Ureter (tissue), 1 donor: ENCODE measurements at places on chromosomes 2 and 18. TPM values are rescaled to one million over a fixed set of nuclear protein-coding genes. Genes with fewer than 3 reads are reported as not detected.
A peak's percentile ranks its signal among the peaks of the same experiment; 100 is the strongest.

DNA sequence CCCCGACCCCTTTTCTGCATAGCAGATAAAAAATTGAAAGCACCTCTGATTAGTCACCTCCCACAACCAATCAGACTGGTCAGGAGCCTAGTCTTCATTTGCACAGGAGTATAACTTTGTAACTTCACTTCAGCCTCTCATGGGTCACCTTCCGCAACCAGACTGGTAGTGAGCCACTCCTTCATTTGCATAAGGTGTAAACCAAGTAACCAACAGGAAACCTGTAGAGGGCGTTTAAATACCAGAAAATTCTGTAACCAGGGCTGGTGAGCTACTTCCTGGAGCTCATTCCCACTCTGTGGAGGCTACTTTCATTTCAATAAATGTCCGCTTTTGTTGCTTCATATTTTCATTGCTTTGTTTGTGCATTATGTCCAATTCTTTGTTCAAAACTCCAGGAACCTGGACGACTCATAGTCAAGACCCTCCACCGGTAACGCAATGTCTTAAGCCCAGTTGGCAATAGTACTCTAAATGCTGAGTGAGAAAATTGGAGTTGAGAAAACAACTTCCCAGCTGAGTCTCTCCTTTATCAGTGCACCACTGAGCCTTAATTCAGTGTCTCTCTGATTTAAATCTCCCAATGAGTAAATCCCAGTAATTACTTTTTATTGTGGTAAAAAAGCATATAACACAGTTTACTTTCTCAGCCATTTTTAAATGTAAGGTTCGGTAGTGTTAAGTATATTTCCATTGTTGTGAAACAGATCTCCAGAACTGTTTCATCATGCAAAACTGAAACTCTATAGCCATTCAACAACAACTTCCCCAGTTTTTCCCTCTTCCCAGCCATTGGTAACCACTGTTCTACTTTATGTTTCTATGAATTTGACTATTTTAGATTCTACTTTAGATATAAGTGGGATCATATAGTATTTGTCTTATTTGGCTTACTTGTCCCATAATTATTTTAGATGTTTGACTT is 392.7 kb upstream of the SLC8A1 start:
- DNase-seq = no peak

DNA sequence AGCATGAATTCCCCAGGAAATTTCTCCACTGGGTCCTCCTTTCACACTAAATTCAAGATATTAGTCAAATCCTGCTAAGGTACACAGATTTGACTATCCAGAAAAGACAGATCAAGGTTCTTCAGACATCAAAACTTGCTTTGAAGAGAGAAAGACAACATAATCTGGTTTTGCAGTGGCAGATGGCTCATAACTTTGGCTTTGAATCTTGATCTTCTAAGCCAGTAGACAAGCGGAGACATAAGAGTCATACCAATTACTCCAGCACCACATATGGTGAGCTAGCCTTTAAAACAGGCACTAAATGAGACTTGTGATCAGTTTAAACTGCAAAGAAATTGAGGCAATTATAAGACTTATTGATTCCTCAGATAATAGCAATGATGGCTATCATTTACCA is 29.3 kb downstream of the PDE11A start:
- DNase-seq = no peak

DNA sequence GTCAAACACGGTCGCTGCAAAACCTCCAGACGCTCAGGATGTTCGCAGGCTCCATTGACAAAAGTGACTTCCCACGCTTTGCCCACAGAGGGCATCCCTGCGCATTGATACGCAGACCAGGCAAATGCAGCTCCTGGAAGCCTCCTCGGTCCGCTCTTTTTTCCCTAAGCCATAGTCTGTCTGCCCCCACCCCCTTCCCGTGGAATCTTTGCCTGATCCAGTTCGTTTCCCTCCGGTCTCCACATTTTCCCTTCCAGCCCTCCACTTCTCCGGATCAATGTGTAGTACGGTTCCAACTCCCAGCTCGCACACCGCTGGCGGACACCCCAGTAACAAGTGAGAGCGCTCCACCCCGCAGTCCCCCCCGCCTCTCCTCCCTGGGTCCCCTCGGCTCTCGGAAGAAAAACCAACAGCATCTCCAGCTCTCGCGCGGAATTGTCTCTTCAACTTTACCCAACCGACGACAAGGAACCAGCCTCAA is at the start of gene DCC:
Gene DCC, plus strand, starts transcription at position 307 of the 481 bp plus-strand sequence. CDS start 591 bp downstream, outside the sequence.
- DNase-seq = peak; percentile 46

GRCh38 chr2:164778723-164779122 is 62.9 kb downstream of the COBLL1 start:
- no peak for DNase-seq

- no peak for DNase-seq
Measured at GRCh38 chr2:4937550-4937949, 754.6 kb upstream of the SOX11 start.

DNA sequence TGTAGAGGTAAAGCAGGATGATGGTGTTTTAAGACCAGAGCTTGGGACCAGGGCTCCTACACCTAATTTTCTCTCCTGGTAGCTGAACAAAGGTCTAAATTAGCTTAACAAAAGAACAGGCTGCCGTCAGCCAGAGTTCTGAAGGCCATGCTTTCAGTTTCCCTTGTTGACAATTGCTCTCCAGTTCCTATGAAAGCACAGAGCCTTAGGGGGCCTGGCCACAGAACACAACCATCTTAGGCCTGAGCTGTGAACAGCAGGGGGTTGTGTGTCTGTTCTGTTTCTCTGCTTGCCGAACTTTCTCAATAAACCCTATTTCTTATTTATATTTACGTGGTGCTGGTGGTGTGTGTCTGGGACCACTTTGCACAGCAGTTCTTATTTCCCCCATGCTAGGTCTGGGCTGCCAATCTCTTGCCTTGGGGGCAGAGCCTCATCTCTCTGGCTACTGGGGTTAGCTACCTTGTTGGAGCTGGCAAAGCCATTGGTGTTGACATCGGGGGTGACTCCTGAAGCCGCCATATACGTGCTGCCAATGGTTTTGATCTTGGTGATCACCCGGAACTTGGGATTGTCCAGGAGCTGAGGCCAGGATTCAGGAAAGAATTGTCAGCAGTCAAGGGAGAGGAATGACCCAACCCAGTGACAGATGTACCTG is 29.0 kb downstream of the CENPO start:
- DNase-seq = peak; percentile 32

DNA sequence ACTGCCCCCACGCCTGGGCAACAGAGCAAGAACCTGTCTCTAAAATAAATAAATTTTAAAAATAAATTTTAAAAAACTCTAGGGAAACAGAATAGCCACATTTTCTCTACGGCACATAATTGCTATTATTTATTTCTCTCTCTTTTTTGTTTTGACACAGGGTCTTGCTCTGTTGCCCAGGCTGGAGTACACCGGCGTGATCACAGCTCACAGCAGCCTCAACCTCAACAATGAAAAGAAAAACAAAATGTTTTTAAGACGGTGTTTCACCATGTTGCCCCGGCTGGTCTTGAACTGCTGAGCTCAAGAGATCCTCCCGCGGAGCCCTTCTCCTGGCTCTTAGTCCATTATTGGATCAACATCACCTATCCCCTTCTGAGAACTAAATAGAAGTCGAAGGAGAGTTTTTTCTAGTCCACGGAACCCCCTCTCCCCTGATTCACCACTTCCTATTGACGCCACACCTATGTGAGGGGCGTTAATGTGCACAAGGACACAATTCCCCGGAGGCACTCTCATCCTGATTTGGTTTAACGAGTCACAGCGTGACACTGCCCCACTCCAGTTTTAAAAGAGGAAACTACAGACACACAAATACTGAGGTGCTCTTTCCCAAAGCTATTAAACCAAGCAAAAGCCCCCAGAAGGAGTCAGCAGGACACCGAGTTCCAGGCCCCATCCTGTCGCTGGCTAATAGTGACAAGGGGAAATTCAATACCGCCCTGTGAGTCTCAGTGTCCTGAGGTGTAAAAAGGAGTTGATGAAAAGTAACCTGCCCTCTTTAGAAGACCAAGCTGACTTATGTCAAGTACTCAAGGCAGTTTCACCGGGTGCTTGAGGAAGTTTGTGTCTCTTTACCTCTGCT is 1.1 kb downstream of the NPC1 start:
- DNase-seq = no peak

The SOX11 gene
- not detected for total RNA-seq

The IL36B gene
- total RNA-seq = not detected

The GNLY gene
- 1.9 TPM for total RNA-seq

The C2orf78 gene
- total RNA-seq = not detected

The TMEM237 gene
- 23.6 TPM for total RNA-seq

The C2orf66 gene
- total RNA-seq = 1.0 TPM

The CNDP1 gene
- 0.31 TPM for total RNA-seq

The MAP3K19 gene
- total RNA-seq = not detected
